Muscle of arm (tissue), 14 donors: ENCODE measurements at places on chromosomes 11 and 22.

DNA sequence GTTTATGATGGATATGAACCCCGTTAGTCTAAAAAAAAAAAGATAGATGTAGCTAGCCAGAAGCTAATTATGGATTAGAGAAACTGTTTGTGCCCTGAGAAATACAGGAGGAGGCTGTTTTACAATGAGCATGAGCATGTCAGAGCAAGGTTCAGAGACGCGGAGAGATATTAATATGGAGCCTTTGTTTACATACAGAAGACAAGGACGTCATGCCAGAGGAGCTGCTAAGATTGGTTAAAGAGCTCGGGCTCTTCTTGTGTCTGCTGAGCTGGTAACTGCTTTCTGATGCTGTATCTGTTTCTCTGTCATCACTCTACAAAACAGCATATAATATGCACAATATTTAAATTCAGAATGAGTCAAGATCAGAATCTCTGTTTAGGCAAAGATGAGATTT is 24.9 kb upstream of the CCDC89 start:
- DNase-seq = no peak

DNA sequence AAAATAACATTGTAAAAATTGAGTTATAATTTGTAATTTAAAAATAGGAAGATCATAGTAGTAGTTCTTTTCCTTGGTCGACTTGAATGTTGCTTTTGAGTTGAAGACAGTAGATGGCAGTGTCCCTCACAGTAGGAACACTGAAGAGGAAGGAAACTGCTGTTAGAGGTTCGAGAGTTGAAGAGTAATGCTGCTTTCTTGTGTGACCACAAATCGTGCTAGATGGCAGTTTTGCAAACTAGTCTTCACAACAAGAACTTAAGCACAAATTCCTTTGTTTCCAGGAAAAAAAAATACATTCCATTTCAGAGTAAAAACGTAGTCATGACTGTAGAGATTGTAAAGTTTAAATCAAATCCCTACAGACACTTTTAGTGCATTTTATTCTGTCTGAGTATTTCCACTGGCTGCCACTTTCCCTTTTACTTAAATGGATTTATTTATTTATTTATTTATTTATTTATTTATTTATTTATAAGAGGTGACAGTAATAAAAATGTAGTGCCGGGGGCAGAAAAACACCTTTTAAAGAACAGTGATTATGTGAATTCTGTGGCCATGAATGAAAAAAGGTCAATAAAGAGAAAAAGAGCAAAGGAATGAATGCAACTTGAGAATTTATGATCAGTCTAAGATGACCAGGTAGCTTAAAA is 54.6 kb downstream of the SPECC1L start:
- peak; percentile 68 for DNase-seq

GRCh38 chr22:46381142-46381541 is 45.6 kb downstream of the TRMU start:
- no peak for DNase-seq

GRCh38 chr22:37917874-37918548 is 11.9 kb downstream of the MICALL1 start:
- no peak for DNase-seq

DNA sequence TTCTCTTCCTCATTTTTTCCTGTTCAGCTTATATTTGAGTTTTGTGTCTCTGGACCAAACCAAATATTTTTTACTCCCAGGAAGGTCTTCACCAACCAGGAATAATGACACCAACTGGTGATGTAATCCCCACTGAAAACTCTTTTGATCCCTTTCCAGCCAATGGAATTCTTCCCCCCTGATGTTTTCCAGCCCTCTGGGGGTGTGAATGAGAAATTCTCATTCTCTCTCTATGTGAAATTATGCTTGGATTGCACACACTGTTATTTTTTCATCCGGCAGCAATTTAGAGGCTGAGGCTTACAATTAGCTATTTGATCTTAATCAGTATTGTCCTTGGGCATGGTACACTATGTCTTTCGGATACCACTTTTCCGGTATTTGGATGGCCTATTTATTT is 39.5 kb upstream of the SLC1A2 start:
- no peak for DNase-seq

GRCh38 chr22:48652796-48653195 is 1174.9 kb downstream of the BRD1 start:
- no peak for DNase-seq

GRCh38 chr11:69220561-69221051 is 64.9 kb downstream of the SMIM38 start:
- no peak for DNase-seq

DNA sequence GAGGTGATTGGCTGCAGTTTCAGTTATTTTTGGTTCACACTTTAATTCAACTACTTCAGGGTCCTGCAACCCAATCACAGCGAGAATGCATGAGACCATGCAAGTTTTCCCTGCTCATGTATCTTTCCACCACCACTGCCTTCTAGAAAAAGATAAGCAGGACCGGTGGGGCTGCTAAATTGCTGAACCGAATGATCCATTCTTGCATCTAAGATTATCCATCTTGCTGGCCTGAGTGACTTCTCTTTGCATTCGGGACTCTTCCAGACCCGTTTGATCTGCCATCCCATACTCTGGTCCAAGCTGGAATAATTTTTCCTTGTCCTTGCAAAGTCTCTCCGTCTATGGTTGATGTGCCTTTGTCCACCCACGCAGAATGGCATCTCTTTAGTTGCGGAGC is 56.3 kb upstream of the TP53I11 start:
- DNase-seq = no peak

DNA sequence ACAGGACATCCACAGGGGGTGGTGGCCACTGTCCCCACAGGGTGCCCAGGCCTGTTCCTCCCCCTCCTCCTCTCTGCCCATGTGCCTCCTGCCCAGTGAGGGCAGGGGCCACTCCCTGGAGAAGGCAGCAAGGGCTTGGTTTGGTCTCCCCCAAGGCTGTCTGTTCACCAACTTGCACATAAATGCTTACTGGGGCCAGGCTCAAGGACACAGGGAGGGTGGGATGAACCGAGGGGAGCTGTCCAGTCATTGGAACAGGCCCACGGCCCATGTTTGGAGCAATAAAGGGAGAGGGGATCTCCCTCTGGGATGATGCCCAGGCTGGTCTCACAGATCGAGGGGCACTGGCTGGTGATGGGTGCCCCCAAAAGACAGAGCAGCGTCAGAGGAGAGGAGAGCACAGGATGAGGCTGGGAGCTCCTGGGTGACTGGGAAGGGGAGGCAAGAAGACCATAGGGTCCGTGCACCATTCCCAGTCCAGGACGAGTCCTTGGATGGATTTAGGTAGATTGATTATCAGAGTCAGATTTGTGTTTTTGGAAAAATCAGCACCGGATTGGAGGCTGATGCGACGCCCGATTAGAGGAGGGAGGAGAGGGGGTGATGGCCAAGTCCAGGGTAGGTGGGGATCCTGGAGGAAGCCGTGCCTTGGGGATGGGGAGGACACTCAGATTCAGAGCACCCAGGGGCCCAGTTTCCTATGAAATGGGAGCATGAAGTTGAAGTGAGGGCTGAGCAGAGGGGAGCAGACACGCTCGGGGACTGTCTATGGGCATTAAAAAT is 1.1 kb downstream of the IGLL5 start:
- DNase-seq = no peak

DNA sequence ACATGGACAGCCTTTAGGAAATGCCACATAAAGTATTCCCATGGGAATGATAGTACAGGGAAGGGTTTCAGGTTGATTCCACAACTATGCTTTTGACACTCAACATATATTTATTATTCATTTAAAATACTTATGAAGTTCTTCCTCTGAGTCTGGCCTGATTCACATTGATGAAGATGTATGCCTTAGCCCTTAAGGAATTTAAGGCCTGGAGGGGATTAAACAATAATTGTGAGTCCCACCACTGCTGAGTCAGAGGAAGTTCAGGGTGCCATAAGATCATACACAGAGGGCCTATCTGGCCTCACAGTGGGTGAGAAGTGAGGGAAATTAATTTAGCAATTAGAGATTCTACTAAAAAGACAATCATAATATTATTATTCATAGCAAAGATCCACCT is 161.1 kb upstream of the SNX19 start:
- DNase-seq = no peak
